Stimulated activated CD8-positive, alpha-beta memory T cell treated with anti-CD3 and anti-CD28 coated beads, Interleukin-4, amount 100 ng/mL, for 1 hour (primary cell): ENCODE measurements at places on chromosomes 2 and 18.

GRCh38 chr2:106267997-106268396 is 73.9 kb upstream of the UXS1 start:
- DNase-seq: no peak

DNA sequence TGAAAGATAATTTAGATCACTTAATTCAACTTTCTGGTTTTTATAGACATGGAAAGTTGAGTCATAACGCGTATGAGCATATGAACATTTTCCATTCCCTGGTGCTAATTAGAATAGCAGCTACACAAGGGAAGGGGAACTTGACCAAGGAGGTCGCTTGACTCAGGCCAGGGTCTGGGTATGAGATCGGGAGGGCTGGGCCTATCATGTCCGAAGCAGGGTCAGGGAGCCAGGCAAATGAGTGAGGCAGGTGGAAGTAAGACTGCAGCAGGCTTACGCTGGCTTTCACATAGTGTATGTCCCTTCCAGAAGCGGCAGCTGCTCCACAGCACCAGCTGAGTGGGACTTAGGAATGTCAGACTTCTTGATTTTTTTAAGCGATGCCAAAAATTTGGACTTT is 14.7 kb downstream of the RALB start:
- no peak for DNase-seq

DNA sequence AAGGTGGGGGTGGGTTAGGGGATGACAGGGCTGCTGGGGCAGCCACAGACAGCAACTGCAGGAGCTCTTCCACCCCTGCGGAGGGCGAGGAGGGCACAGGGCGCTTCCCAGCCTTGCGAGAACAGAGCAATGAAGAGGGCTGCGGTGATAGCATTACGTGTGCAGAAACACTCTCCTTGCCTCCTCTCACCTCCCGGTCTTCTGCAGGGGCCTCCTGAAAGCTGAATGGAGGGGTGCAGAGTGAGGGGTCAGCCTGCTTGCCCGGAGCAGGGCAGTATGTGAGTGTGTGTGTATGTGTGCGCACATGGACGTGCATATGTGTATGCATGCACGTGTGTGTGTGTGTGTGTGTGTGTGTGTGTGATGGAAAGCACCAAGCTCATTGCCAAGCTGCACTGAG is 29.5 kb upstream of the IL1R2 start:
- no peak for DNase-seq

GRCh38 chr2:16960579-16960978 is 294.9 kb upstream of the CYRIA start:
- DNase-seq: no peak

DNA sequence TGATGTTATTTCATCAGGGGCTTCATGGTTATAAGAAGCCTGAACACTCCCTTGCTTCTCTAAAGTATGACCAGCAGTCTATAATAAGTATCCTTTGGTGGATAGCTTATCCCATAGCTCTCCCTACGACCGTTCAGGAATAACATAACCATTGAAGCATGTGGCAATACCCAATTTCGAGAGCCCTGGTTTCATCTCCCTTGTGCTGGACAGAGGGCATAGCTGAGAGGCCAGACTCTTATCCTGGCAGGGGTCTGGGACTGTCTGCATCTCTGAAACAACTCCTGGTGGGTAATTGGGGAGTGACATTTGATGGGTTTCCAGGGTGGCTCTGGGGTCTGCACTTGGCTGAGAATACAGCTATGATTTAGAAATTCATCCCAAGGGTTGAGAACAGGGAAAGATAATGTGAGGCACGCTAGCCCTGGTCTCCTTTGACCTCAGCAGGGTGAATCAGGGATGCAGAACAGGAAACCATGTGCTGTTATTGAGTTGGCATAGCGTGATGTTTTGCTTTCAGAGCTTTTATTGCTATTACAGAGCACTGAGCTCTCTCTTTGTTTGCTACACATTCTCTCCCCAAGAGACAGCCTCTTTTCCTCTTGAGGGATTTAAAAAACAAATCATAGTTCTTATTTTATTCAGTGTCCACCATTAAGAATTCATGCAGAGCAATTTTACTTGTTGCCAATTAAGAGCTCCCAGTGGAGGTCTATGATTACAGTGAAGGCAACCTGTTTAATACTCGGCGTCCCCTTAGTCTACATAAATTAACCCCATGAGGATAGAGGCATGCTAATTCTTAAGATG is 274.5 kb downstream of the NCKAP5 start:
- no peak for DNase-seq

- no peak for DNase-seq
These were observed 322.5 kb downstream of the ARHGAP15 start for GRCh38 chr2:143451642-143452281.

- no peak for DNase-seq
These were observed 859.2 kb downstream of the CNTNAP5 start for GRCh38 chr2:124884315-124884714.

GRCh38 chr2:196259507-196260481 is 88.4 kb upstream of the STK17B start:
- DNase-seq: no peak

DNA sequence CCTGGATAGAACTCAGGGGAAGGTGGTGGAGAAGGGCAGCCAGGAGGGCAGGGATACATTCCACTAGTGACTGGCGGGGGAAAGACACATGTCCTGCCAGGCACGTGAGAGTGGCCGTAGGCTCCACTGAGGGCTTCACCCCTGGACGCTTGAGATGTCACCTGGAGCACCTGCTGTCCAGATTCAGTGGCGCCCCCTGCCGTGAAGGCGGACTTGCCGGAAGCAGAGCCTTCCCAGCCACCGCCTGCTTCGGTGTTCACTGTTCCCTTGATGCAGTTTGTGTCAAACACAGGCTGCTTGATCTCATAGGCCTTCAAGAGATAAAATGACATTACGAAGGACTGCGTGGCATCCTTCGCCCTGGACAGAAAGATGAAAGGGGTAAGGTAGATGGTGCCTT is 335.3 kb downstream of the ZNF521 start:
- DNase-seq: no peak

DNA sequence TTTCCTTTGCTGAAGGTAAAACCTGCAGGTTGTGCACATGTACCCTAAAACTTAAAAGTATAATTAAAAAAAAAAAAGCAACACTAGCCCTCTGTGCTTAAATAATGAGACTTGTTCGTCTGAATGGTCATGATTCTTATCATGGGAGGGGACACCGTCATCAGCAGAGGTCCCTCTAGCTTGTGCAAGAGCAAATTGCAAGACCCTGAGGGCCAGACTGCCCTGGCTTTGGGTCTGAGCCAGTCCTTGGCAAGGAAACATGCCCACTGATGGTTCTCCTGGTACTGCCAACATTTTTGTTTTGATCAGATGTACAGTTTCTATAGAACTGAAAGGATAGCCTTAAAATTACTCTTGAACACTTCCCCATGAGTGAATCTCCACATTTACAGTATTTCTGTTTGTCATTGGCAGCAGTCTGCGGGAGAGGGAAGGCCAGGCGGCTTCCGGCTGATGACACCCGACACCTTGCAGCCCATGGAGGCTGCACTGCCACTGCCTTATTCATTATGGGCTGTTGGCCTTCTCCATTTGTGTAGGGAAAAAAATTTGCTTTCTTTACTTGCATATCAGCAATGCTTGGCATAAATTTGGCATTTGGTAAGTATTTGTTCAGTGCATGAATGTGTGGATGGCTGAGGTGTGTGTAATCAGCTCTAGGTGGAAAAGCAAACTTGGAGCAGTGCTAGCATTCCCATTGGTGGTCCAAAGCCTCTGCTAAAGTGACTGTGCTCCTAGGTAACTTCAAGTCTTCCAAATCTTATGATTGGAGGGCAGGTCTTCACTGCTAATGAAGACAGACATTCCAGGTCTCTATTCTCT is 161.6 kb upstream of the ALKAL2 start:
- no peak for DNase-seq

GRCh38 chr18:57004366-57005121 is 142.3 kb upstream of the BOD1L2 start:
- DNase-seq: no peak

DNA sequence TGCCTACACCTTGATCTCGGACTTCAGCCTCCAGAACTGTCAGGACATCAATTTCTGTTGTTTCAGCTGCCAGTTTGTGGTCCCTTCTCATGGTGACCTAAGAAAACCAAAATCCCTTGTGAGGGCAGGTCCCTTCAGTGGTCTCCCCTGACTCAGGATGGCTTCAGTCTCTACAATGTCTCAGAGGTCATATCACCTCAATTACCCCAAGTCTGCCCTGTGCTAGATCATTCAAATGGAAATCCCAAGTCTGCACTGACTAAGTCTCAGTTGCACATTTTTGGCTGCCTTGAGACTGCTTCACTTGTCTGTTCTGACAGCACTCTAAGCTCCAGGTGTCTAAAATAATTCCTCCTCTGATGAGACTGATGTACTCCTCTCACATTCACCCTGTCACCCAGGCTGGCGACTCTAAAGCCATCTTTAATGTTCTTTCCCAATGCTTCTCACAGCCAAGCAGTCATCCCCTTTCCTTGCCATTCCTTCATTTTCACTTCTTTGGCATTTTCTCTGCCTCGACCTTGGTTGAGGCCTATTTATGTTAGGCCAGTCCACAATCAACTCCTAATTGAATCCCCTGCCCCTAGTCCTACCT is 470.8 kb downstream of the DLGAP1 start:
- no peak for DNase-seq

DNA sequence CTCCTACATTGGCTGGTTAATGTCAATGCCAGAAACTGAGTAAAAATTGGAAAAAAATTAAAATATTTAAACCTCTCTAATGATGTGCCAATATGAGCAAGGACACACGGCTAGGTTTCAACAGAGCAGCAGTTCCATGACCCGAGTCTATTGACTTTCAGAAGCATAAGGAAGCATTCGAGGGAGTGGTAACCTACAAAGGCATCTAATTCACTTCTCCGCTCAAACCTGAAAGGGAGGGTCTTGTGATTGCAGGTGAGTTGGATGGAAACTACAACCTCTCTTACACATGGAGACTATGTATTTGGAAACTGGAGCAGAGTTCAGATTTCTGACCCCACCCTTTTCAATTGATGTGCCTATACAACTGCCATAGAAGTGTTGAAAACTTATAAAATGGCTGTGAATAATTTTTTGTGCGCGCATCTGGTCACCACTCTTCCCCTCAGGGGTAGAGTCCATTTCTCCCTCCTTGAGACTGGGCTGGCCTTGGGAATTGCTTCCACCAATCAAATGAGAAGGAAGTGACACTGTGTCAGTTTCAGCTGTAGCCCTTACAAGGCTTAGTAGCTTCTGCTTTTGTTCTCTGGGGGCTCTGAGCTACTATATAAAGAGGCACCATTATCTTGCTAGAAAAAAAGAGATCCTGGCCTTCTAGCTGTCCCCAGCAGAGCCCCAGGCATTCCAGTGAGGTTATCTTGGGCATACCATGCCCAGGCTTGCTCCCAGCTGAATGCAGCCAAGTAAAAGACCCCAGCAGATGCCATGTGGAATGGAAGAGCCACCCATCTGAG is 278.0 kb downstream of the EPHA4 start:
- DNase-seq: no peak

DNA sequence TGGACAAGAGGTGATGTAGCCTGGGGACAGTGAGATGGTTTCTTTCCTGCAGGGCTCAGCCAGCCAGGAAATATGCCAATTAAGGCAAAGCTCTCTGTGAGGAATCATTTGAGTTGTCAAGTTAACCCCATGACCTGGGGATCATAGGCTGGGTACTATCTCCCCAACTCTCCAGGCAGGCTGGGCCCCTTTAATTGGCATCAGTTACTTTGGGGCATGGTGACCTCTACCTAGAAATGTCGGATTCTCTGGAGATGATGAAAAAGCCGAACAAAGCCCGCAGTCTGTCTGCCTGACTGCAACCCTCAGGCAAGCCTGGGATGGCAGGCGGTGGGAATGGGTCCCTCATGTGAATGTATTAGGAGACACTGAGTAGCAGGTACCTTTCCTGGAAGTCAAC is 193.5 kb upstream of the SMAD2 start:
- DNase-seq: no peak

DNA sequence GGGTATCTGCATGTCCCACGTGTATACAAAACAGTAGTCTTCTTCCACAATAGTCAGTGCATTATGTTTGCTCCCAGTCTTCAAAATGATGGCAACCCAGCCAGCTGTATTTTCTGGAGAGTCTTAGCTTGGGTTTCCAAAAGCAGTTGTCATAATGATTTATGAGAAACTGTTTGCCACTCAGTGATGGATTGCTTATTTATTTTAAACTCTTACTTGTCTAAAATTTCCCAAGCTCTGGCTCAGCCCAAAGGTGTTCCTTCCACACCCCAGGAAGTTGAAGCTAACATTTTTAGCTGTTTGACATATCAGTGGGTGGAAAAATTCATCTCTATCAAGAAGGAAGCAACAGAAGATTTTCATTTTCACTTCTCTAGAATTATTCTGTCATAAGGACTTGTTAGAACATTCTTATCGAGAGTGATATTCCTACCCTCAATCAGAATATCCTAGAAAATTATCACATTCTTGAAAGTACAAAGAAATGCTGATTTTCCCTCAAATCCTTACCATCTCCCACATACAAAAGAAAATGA is 78.8 kb downstream of the ASAP2 start:
- no peak for DNase-seq

DNA sequence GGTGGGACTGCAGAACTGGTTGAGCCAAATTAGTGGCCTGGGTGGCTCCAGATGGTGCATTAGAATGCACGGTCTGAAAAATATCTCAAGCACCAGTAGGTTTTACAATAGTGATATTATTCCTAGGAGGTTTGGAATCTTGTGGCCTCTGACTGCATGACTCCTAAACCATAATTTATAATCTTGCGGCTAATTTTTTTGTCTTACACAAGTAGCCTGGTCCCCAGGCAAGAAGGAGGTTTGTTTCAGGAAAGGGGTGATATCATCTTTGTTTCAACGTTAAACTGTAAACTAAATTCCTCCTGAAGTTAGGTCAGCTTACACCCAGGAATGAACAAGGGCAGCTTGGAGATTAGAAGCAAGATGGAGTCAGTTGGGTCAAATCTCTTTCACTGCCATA is 98.9 kb upstream of the ARL4C start:
- no peak for DNase-seq

DNA sequence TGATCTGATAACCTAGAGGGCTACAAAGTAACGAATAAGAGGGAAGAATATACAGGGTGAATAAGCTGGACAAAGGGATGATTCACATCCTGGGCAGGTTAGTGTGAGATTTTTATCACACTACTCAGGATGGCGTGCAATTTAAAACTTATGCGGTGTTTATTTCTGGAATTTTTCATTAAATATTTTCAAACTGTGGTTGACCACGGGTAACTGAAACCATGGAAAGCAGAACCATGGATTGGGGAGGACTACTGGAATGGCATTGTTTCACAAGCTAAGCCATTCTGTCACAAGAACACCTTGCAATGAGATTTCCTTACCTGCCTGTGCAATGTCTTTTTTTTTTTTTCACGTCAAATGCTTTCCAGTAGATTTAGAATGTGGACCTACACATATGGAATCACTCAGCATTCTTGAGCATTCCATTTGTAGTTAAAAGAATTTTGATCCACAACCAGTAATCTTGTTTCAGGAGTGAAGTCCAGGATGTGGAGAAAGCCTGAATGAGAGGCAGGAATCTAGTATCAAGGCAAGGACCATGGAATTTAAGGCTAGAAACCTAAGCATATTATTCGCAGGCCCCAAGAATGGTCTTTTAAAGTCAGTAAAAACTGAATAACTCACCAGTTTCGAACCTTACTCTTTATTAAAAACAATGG is 8.0 kb upstream of the CDK15 start:
- no peak for DNase-seq
